ENCODE measurements at places on chromosomes 3 and 15.

DNA sequence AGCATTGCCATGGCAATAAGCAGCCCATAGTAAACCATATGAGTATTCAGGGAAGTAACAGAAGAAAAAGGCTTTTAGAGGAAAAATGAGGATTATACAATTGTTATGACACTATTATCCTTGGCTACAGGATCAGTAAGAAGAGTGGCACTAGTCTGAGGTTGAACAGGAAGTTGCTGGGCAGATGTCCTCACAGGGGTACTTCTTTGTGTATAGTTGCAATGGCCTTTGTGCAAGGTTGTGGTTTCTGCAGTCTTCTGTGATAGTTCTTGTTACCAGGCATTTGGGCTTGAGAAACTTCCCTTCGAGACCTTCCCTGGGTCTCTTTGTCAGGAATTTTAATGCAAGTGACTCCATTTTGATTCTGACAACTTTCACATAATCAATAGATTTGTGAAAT, 100.6 kb upstream of the ATP11B start:
- no peak for DNase-seq

- no peak for DNase-seq
Measured at GRCh38 chr3:65988411-65989180, 50.1 kb downstream of the MAGI1 start.

DNA sequence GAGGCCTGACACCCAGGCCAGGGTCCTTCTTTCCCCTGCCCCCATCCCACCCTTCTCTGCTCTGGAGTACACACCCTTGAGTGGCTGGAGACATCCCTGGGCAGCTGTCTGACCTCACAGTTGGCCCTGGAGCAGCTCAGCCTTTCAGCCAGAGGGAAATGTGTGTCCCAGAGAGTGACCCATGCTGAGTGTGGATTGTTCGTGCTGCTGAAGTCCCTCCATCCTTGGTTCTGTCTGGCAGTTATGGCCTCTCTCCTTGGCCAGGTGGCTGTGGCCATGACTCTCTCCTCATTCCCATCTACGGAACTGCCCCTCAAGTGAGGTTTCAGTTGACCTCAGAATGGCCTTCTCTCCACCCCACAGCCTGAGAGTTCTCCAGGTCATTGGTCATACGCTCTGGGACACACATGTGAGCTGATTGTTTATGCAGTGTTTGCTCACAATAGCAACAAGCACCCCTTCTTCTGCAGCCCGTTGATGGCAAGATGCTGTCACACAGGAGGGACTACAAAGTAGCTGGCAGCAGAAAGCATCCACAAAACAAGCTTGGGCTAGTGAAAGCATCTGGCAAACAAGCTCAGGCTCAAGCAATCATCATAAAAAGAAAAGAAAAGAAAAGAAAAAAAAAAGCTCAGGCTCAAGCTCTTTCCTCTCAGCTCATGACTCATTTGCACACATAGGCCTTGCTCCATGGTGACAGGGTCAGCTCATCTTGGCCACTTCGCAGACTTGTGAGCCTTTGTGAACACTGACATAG, 55.3 kb upstream of the ITGA11 start:
- no peak for DNase-seq

DNA sequence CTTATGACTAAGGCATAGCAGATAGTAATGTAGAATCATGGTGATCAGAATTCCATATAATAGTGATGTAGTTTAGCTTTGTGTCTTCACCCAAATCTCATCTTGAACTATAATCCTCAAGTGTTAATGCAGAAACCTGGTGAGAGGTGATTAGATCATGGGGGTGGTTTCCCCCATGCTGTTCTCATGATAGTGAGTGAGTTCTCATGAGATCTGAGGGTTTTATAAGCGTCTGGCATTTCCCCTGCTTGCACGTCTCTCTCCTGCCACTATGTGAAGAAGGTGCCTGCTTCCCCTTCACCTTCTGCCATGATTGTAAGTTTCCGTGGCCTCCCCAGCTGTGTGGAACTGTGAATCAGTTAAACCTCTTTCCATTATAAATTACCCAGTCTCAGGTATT, 138.7 kb upstream of the CBLB start:
- DNase-seq, result no peak

DNA sequence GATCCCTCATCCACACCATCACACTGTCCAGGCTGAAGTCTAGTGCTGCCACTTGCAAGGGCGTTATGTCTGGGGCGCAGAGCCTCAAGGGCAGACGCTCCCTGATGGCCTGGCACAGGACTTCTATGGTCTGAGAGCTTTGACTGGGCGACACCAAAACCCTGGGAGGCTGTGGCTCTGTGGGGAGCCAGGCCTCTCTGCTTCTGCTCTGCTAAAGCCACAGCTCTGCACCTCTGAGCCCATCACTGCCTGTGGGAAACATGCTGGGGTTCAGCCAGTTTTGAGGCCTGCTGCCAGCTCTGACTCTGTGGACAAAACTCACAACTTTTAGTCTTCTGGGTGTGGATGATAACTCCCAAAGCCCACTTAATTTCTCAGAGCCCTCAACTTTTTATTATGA, 6.3 kb upstream of the LCTL start:
- no peak for DNase-seq

GRCh38 chr3:71066356-71066755, 517.2 kb downstream of the FOXP1 start:
- no peak for DNase-seq
